Activated gamma-delta T cell treated with anti-CD3 and anti-CD28 coated beads, Interleukin-2, amount 50 U/mL, for 16 hours (primary cell): ENCODE measurements at places on chromosomes 1 and 21.

DNA sequence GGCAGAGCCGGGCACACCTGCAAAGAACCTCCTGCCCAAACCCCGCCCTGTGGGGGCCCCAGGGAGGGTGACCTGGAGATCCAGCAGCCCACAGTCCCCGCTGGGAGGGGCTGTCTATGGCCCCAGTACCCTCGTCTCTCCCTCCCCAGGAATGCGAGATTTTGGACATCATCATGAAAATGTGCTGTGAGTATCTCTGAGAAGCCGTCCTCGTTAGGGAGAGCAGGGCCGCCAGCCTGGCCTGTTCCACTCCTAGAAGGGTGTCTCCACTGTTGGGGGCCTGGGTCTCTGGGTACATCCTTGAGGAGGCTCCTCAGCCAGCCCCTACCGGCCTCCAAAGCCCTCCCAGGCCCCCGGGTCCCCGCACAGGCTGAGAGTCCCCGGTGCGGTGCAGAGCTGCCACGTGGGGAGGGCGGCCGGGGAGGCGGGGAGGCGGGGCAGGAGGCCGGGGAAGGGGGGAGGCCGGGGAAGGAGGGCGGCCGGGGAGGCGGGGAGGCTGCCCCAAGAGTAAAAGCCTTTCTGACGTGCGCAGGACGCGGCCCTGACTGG, 18.7 kb downstream of the COL6A1 start:
- no peak for DNase-seq

DNA sequence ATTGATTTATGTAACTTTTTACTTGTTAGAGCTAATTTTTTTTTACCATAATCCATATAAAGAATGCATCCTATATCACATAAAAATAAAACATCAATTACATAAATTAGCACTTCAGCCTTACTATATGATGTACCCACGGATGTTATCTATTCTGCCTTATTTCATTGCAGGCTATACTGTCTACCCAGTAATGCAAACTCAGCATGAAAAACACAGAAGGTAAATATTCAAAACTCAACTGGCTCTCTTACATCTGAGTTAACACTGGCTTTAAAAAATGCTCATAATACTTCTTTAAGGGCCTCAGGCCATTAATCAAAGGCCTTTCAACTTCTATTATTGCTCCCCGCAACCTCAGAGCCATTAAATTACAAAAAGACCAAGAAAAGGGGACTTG, 65.8 kb downstream of the AHCTF1 start:
- no peak for DNase-seq

GRCh38 chr1:228272831-228273571, 65.2 kb downstream of the OBSCN start:
- DNase-seq = no peak

GRCh38 chr1:156858959-156859522, at the start of gene INSRR:
INSRR (minus strand) TSS chr1:156859117; CDS start chr1:156858621, 496 bp downstream.
- no peak for DNase-seq

- DNase-seq = no peak
Measured at GRCh38 chr1:206713070-206713469, 28.4 kb downstream of the MAPKAPK2 start.

DNA sequence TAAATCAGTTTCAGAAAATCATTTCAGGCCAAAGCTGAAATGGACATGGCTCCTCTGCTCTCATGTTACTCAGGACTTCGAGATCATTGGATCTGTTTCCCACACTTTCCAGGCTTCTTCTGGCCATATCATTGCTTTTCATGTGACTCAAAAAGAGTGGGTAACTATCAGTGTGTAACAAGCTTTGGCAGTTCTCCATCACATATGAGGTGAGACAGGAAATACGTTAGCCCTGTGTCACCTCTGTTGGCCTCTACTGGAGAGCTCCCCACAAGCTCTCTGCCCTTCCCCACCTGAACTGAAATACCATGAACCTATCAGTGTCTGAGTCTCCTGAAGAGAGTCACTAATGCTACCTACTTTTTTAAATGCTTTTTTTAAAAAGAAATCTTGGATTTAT, 128.2 kb downstream of the LBR start:
- DNase-seq = no peak
